ENCODE measurements at places on chromosomes 3 and 15.
A peak's percentile ranks its signal among the peaks of the same experiment; 100 is the strongest.

- no peak for DNase-seq
Measured at GRCh38 chr15:96756146-96756545, 425.6 kb downstream of the NR2F2 start.

DNA sequence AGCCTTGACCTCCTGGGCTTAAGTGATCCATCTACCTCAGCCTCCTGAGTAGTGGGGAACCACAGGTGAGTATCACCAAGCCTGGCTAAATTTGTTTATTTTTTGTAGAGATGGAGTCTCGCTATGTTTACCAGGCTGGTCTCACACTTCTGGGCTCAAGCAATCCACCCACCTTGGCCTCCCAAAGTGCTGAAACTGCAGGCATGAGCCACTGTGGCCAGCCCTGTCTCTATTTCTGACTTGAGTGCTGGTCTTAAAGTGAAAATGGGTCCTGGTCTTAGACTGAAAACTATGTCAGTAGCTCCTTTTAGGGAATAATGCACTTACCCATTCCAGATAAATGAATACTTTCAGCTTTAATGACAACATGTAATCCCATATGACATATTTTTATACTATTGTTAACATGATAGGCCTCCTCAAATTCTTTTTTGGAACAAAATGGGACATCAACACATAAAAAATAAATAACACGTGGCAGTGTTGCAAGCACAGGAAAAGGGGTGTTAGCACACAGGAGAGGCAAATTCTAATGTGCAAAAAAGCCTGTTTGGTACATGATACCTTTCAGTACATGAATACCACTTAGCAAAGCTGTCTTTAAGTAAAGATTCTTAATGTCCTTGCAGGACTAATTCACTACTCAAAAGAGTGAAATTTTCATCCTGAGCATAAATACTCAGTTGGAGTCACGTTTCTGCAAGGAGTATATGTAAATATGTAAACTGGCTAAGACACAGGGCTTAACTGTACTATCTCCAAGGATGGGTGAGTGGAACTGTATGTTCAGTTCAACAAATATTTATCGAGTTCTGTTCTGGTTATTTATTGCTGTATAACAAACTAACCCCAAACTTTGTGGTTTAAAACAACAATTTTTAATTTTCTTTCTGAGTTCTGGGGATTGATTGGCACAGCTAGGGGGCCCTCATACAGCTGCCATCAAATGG is 194.7 kb downstream of the NR1D2 start:
- DNase-seq, result no peak

DNA sequence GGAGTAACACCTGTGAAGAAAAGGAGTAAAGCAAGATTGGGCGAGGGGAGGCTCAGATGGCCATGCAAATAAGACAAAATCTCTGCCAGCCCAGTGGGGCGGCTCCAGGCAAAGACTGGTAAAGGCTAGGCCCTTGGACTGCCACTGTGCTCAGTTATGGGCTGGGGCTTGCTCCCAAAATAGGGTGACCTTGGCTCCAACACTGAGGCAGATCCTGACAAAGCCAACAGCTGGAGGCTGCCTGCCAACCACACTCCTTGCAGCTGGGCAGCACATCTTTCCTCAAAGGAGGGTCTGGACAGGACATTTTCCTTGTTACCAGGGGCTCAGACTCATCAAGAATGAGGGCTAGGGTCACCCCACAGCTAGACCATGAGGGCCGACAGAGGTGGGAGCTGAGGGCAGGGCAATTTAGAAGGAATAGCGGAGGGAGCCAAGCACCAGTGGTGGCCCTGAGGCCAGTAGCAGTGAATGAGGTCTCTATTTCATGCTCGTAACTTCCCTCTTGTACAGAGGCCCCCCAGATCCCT is 86.1 kb downstream of the CHRD start:
- no peak for DNase-seq

GRCh38 chr3:14452740-14453710 is 50.6 kb downstream of the SLC6A6 start:
- peak; percentile 95 for DNase-seq

- peak; percentile 68 for DNase-seq
Measured at GRCh38 chr15:52094811-52095584, 17.6 kb downstream of the BCL2L10 start.

DNA sequence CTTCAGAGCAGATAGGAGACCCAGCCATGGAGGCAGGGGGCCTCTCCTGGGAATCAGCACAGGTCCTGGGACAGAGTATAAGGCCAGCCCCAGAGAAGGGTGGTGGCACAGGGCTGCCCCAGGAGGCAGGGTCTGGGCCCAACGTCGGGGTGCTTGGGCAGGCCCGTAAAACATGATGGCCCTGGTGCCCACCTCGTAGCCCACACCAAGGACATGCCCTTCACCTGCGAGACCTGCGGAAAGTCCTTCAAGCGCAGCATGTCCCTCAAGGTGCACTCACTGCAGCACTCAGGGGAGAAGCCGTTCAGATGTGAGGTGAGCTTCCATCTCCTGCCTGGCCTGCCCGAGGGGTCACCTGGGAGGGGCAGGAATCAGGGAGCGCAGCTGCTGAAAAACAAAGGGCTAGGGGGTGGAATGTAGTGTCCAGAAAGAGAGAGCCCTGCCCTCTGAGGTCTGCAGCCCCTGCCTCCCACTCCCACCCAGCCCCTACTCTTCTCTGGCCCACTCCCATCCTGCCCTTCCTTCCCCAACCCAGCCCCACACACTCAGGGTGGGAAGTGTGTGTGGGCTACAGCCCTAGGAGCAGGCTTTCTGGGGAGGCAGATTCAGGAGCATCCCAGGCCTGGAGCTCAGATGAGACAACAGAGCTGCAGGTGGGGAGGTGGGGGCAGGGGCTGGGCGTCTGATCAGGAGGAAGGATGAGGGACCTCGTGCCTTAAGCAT is 9.5 kb downstream of the ZBTB47 start:
- no peak for DNase-seq

DNA sequence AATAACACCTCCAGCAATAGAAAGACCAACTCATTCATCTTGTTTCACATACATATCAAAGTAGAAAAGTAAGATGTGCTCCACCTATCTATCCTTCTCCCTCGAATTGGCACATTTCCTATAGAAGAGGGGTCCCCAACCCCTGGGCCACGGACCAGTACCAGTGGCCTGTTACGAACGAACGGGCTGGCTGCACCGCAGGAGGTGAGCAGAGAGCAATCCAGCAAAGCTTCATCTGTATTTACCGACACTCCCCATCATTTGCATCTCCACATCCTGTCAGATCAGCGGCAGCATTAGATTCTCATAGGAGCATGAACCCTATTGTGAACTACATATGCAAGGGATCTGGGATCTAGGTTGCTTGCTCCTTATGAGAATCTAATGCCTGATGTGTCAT is 95.0 kb upstream of the CGNL1 start:
- DNase-seq, result peak; percentile 86

DNA sequence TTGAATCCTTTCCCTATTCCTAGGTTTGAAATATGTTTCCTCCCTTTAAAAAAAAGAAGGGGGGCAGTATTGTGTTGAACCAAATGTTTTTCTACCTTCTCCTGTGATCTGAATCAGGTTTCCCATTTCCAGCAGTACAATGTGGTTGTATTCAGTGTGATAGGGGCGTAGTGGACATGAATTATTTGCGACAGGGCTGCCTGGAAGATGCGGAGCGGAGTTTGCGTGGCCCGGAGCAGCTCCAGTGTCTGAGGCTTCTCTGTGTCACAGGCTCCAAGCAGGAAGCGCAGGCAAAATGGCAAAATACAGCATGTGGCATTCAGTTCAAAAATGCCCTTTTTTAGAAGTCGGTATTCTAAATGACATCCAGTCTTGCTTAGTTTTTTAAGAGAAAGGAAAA is 154.4 kb downstream of the PGPEP1L start:
- peak; percentile 84 for DNase-seq

DNA sequence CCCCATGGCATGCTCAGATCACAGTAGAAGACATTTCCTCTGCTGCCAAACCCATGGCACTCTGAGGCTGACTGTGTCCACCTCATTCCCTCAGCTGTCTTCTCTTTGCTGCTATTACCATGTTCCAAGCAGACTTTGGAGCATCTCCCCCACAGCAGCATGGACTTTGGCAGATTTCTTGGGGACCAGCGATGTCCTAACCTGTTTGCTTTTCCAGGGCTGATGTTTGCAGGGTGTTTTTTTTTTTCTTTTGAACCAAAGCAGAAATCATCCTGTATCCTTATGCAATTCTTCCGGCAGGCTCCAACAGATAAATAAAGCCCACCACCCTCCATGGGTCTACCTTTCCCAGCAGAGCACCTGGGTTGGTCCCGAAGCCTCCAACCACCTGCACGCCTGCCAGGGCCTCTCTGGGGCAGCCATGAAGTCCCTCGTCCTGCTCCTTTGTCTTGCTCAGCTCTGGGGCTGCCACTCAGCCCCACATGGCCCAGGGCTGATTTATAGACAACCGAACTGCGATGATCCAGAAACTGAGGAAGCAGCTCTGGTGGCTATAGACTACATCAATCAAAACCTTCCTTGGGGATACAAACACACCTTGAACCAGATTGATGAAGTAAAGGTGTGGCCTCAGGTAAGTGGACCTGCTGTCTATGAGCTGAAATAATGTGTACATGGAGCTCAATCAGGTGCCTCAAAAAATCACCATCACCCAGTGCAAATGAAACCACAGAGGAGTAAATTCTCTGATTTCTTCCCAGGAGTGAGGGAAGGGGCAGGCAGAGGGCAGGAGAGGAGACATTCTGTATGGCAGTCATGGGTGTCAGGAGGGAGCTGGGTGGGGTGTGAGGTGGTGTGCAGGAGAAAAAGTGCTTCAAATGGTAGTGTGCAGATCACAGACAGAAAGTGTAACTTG is at the start of gene AHSG:
AHSG (plus strand) TSS at position 340 of the 916 bp plus-strand sequence; CDS start at position 422, 82 bp downstream.
- DNase-seq, result no peak

GRCh38 chr15:59349680-59350420 is 22.8 kb downstream of the MYO1E start:
- DNase-seq, result peak; percentile 66

GRCh38 chr3:153330901-153331300 is 168.9 kb downstream of the RAP2B start:
- DNase-seq, result no peak

DNA sequence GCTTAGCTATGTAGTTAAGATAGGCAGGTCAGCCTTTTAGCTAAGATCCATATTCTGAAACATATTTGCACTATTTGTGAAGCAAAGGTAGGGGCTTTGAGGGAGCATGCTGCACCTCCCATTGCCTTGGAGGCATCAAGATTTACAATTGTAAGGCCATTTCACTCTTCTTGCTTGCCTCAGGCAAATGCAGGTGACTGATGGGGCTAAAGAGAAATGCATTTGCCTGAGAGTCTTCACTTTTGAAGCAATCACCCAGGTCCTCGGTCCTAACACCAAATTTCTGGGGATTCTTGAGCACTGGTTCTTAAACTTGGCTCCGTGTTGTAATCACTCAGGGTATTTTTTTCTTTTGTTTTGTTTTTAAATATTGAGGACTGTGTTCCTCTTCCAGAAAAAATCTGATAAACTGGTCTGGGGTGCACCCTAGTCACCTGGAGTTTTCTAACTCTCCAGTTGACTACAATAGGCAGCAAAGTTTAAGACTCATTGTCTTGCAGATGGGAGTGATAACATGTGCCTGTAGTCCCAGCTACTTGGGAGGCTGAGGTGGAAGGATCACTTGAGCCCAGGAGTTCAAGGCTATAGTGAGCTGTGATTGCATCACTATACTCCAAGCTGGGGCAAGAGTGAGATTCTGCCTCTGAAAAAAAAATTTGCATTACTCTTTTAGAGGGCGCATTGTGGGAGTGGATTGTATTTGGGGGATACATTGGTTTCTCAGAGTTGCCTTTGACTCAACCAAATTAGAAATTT is 68.1 kb downstream of the EOMES start:
- DNase-seq, result no peak

GRCh38 chr15:93241696-93242585 is 152.9 kb upstream of the RGMA start:
- peak; percentile 89 for DNase-seq

- peak; percentile 76 for DNase-seq
Measured at GRCh38 chr15:39269821-39270220, 311.1 kb upstream of the THBS1 start.

GRCh38 chr15:26886566-26886965 is 19.7 kb downstream of the GABRA5 start:
- DNase-seq, result no peak

DNA sequence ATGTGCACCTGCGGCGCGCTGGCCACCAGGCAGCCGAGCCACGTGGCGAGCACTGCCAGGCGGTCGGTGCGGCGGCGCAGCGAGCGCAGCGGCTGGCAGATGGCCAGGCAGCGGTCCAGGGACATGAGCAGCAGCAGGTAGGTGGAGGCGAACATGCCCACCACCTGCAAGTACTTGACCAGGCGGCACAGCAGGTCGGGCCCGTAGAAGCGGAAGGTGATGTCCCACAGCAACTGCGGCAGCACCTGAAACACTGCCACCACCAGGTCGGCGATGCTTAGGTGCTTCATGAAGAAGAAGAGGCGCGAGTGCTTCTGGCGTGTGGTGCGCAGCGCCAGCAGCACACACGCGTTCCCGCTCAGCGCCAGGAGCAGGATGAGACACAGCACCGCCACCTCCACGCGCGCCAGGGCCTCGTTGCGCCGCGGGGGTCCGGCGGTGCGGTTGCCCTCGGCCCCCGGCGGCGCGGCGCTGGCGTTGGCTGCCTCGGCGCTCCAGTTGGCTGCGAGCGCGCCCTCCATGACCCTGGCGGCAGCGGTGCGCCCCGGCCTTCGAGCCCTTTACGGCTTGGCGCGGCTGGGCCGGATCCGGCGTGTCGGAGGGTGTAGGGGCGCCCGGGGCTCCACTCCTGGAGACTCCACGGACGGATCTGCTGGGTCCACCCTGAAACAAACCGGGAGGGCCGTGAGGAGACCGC is 1.6 kb downstream of the OXTR start:
- peak; percentile 74 for DNase-seq

GRCh38 chr3:29409409-29409808 is 128.5 kb downstream of the RBMS3 start:
- DNase-seq, result no peak

DNA sequence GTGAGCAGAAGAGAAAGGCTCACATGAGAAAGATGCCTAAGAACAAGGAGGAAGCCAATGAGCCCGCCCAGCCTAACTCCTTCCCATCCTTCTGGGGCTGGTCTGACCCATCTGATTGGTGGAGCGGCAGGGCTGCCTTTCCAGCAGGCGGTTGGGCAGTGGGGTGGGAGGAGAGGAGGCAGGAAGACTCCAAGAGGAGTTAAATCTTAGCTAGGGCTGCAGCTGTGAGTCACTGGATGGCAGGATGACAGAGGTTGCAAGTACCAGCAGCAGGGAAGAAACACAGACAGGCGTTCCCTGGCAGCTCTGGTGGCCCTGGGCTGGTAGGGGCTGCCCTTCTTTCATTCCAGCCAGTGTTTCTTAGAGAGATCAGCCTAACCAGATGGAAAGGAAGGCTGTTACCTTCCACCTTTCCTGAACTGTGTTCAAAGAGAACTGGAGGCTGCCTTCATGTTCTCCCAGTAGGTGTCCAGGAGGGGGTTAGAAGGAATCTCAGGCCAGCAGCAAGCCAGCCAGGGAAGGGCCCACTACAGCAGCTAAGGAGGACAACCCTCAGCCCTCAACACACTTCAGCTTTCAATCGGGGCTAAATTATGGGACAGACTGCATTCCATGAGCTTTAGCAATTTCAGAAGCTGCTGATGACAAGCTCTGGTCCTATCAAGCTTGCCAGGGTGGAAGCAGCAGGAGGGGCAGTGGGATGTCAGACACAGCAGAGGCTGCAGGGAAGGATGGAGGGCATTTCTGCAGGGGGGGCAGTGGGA is 50.3 kb downstream of the CHSY1 start:
- peak; percentile 43 for DNase-seq

Measured in NCI-H69 (cell line).